ENCODE measurements at places on chromosomes 4 and X.

DNA sequence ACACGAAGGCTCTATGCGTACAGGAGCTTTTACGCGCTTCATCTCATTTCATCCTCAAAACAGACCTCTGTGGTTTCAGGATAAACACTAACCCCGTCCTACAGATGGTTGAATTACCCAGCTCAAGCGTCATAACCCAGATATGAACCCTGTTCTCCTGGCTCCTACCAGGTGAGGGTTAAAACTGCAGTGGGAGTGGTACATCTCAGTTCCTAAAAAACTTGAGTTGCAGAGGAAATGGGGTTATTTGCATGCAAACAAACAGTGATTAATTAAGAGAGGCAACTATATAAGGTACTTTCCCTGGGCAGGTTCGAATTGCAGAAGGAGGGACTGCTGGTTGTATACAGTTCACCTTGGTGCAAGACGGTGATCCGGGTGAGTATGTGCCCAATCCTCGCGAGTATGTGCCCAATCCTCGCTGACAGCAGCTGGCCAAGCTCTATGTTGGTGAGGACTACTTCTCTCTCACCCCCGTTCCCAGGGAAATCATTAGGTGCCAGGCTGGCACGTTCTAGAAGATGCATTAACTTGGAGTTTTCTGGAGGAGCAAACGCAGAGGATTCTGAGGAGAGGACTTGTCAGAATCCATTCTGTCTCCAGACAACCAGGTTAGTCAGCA, 72.6 kb downstream of the FHDC1 start:
- DNase-seq = no peak

DNA sequence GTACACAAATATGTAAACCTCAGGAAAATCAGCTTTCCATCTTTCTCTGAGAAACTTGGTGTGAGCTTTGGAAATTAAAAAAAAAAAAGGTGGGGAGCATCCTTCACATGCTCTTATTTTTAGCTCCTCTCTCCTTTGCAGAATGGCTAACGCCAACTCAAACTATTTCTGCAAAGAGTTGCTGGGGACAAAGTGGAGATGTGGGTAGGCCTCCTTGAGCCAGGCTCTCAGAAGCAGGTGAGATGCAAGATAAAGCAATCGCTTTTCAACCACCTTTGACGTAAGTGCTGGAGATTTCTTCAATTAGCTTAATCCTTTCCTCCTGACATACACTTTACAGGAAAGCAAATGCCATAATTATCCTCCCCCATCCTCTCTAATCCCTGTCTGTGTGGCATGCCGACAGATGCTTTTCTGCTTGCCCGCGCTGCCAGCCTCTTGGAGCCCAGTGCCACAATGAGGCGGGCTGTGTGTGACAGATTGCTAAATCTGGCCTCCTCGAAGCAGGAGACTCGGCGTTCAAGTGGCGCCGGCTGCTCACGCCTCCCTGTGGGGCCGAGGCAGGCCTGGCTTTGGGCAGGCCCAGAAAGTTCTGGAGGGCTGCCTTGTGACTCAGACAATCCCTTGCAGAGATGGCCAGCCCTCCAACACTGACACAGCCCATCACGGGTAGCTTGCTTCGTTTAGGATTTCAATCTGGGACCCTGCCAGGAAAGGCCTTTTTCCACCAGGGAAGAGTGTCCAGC, 64.9 kb upstream of the SOD3 start:
- DNase-seq = peak; percentile 53

DNA sequence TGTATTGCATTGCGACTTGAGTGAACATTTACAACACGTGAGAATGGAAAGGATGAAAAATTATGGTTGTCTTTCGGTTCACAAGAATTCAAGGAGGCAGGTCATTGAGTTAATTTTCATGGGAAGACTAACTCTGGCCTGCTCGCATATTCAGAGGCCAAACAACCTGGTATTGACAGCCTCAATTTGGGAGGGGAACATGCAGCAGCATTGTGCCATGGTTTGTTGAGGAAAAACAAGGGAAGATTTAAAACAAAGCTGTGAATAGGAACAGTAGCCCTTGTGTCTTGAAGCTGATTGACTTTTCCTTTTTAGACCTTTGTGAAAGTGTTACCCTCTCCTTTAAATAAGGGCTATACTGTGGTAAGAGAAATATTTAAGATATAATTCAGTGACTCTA, 31.9 kb downstream of the FAT4 start:
- DNase-seq = no peak

DNA sequence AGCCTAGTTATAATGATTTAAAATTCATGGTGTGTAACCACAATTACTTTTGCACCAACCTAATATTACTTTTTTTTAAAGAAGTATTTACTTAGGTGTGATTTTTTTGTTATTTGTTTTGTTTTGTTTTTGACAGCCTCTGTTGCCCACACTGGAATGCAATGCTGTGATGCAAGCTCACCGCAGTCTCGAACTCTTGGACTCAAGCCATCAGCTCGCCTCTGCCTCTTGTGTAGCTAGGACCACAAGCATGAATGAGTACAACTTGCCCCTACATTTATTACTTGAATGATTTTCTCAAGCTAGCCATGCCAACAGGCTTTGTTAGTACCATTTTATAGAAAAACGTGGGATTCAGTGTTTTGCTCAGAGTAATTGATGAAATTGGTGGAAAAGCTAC, 488.8 kb upstream of the CPEB2 start:
- peak; percentile 9 for DNase-seq

- no peak for DNase-seq
These were observed 15.2 kb upstream of the INPP4B start for GRCh38 chr4:142861351-142861750.

DNA sequence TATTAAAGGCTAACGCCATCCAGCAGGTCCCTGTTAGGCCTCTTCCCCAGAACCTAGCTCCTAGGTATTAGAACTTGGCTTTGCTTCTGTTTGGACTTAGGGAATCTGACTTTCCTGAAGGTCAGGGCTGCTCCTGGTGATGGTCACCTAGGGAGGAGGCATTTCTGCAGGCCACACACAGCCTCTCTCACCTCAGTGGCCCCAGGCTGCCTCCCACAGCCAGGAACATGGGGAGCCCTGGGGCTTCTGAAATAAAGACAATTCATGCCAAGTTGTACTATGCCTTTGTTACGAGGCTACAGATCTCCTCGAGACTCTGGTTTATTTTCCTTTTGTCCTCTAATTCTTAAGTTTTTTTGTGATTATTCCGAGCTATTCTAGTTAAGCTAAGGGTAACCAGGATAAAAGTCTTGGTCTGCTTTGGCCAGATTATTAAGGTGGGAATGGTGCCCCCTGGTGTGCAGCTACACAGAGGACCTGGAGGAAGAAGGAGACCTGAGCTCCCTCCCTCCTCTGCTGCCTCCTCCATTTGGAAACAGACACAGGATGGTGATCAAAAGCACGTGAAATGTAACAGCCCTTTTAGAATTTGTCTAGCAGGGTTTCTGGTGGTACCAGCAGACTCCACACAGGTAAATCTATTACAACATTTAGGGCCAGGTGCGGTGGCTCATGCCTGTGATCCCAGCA, 131.0 kb downstream of the DCLK2 start:
- peak; percentile 58 for DNase-seq

- no peak for DNase-seq
These were observed 1.3 kb downstream of the TMEM47 start for GRCh38 chrX:34655501-34656455.

GRCh38 chrX:71000139-71000538, 68.0 kb downstream of the SNX12 start:
- DNase-seq = no peak

DNA sequence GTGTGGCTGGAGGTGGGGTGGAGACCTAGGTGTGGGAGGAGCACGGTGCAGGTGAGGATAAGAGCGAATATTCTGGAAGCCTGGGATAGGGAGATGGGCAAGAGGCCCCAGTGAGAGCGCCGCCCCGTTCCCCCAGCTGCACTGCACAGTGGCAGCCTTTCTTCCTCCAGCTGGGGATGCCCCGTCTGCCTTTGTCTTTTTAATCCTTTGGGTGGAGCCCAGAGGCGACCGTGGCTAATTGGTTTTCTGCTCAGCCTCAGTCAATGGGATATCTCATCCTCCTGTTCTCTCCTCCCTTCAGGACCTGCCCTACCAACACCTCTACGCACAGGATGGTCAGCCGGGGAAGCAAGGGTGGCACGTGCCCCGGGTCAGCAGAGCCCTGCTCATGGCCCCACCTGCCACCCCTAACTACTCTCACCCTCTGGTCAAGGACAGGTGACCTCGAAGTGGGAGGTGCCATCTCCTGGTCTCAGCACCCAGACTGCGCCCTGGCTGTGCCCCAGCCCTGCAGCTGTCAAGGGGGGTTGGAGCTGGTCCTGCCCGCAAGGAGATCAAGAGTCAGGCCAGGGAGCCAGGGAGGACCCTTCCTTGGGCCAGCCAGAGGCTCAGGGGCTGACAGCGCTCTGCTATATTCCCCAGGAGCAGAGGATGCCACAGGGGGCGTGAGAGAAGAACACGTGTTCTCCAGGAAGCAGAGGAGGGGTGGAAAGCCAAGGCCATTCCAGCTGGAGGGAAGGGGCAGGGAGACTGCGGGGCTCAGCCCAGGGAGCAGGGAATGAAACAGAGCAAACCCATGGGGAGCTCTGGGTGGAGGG, 64.0 kb downstream of the ADRA2C start:
- DNase-seq = no peak

- DNase-seq = no peak
These were observed 403.8 kb upstream of the FAT1 start for GRCh38 chr4:187127456-187127855.

- DNase-seq = no peak
These were observed 77.8 kb upstream of the HELT start for GRCh38 chr4:184940500-184940899.

GRCh38 chr4:79584352-79584751, 176.3 kb upstream of the GK2 start:
- DNase-seq = no peak

DNA sequence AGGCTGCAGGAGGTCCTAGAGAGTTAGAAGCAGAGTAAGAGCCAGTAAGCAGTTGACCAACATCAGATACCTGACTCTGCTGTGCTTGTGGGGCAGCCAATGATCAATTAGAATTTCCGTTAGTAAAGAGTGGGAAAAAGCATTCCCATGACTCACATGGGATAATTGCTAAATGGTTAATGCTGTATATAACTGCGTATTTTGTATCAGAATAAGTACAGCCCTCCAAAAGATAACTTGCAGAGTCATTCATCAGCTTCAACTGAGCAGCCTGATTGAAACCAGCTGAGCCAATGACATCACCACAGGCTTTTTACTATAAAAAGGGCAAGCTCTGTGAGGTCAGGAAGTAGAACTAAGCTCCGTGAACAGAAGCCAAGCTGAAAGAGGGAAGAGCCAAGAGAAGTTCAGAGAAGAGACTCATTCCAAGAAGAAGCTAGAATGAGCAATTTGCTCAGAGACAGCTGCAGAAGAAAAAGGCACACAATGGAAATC, 67.9 kb downstream of the PPP3CA start:
- peak; percentile 98 for DNase-seq

DNA sequence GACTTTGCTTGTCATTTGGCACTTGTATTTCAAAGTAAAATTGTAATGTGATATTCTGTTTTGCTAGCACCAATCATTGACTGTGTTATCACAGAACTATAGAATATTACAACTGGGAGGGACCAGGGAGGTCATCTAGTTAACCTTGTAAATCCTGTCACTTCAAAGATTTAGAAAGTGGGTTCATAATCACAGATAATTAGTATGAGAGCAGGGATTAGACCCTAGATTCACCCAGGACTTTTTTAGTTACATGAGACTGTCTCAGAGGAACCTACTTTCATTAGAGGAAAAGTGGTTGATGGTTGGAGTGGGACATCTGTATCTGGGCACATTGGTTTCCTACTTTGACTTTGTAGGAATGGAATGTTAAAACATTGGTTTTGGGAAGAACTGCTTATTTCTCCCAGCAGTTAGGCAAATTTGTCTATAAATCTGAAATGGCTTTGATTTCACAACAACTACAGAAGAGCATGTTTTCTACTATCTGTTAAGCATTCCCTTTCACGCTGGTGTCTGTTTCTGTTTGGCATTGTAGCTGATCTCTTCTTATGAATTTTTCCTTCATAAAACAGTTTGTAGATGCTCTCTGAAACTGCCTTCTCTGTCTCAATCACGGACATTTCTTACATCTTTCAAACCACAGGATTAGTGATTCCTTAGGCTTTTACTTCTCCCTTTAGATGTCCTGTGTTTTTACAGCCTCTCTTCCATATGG, 144.1 kb downstream of the DIPK2B start:
- peak; percentile 2 for DNase-seq

DNA sequence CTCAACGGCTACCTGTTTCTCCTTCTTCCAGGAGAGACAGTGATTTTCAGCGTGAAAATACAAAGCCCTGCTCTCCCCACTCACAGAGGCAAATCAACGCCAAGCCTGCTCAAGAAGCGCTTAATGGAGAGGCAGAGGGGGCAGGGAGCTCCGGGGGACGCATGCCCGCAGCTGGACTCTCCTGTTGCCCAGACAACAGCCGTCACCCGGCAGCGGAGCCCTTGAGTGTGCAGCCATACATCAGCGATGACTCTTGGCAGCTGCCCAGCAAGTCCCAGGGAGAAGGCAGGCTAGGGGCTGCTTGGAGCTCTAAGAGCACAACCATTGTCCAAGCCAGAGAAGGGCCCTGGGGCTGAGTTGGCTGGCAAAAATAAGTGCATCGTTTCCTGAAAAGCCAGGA, 71.0 kb upstream of the AFAP1 start:
- peak; percentile 68 for DNase-seq
